ENCODE measurements at places on chromosomes 4 and X.

- no peak for DNase-seq
These were observed 189.6 kb downstream of the TMEM47 start for GRCh38 chrX:34467437-34467836.

- no peak for DNase-seq
These were observed 29.5 kb downstream of the ASMTL start for GRCh38 chrX:1423215-1423614.

DNA sequence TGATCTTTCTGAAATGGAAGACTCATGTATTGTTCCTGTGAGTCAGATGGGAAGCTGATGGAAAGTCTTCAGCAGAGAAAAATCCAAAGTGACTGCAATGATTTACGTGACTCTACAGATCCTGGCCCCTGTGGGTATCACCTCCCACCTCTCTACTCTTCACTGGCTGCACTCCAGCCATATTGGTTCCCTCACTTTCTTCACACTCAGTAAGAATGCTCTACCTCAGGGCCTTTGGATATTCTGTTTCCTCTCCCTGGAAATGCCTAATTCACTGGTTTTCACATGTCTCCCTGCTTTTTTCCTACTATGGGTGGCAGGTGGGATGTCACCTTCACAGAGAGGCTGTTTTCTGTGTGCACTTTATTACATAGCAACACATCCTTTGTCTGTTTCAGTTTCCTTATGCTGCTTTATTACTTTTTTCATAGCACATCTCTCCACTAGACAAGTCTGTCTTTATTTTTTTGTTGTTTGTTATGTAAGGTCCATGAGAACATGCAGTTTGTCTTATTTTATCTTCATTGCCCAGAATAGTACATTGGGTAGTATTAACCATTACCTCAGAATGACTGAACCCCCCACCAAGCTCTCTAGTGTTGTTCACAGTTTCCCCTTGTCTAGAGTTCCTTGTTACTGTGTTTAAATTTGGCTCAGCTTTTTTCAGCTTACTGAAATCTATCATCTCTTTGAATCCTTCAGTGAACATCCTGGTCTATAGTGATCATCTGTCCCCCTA, 57.6 kb upstream of the CLNK start:
- DNase-seq: no peak

GRCh38 chr4:188297873-188298272, 158.6 kb downstream of the TRIML1 start:
- DNase-seq: no peak

- no peak for DNase-seq
These were observed 534.6 kb downstream of the BCOR start for GRCh38 chrX:39563178-39563577.

DNA sequence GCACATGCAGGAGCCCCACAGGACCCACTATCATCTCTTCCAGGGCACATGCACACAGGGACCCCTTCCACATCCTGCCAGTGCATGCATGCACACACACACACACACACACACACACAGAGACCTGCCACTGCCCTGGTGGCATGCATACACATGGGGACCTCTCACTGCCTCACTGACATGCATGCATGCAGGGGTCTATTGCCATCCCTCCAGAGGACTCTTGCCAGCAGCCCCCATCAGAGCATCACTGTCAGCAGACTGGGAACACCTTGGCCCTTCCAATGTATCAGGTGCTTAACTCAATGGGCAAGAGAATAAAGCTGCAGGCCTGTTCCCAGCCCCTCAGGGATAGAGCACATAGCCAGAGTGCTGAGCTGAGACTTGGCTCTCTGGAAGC, 433.6 kb upstream of the PPP1R2C start:
- DNase-seq: no peak

GRCh38 chr4:164345756-164346155, 408.2 kb upstream of the SMIM31 start:
- no peak for DNase-seq

GRCh38 chr4:128686810-128687209, 122.7 kb upstream of the JADE1 start:
- no peak for DNase-seq

DNA sequence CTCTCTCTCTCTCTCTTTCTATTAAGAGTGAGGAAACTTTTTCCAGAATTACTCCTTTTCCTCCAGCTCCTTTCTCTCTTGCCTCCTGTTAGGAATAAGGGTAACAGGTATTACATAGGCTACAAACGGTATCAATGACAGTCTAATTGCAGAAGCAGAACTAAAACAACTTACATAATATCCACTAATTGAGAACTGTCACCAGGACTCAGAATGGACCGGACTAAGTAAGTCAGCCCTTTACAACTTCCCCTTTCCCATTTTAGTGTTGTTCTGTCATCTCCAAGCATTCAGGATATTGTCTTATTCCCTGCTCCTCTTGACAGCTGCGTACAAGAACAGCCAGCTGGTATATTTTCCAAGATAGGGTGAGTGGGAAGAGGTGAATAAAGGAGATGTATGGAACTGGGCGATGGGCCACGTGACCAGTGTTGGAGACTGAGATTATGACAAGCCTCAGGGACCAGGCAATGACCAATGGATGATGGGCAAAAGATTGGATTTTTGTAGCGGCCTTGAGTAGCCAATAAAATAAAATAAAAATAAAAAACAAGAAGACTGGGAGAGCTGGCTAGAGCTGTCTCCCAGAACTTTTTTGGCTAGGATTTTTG, 2.3 kb upstream of the FNIP2 start:
- no peak for DNase-seq

DNA sequence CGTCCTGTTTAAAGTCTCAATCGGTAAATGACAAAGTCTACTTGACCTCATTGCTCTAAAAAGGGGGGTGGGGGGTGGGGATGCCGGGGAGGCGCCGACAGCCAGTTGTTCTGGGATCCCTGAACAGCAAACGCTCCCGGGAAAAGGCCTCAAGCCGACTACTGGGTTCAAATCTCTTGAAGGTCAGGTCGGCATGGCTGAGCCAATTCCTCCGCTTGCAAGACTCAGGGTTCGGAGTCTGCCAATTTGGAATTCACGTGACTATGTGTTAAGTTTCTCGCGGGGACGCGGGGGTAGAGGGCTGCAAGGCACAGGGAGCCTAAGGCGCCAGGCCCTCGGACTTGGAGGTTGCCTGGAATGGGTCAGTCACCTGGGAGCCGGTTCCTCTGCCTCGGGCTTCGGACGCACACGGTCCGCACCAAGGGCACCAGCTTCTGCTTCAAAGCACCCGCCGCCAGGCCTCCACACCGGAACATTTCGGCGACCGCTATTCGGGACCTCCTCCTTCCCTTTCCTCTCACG, 399 bp downstream of the AIFM1 start:
- DNase-seq: no peak

DNA sequence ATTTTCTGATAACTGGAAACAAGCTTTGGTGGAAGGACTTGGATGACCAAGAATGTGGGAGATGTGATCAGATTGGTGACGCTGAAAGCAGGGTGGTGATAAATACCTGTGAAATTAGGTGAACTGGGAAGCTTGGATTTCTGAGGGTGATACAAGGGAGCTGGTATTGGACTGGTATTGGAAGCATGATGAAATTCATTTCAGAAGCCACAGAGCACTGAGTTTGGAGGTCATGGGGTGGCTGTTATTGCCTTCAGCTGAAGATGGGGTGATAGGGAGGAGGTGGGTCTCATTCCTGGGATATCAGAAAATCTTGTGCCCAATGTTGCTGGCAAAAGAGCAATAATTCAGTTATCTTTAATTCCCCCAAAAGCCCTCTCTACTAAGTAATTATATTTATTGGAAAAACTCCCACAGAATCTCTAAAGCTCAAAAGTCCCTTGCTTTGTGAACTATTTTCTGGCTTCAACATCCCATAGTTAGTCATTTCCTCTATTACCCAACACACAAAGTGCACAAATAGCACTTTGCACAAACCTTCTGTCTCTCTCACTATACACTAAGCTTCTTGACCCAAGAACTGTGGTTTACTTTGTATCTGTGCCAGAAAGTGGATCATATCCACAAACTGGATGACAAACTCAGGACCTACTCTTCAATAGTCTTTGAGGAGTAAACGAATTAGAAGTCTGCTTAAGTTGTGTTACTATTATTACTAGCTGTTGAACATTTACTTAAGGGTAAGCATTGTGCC, 23.1 kb upstream of the CAMK2D start:
- DNase-seq: no peak

- DNase-seq: no peak
These were observed 310.1 kb downstream of the RAB28 start for GRCh38 chr4:13174001-13174400.

- peak; percentile 43 for DNase-seq
These were observed 93.3 kb downstream of the ANXA3 start for GRCh38 chr4:78644744-78645330.
